ENCODE measurements at places on chromosomes 3 and 15. TPM values are rescaled to one million over a fixed set of nuclear protein-coding genes. Genes with fewer than 3 reads are reported as not detected.

GRCh38 chr3:141291559-141292355 lies 60.1 kb downstream of the PXYLP1 start:
- DNase-seq: no peak

GRCh38 chr3:170154569-170155143 lies 26.9 kb downstream of the PHC3 start:
- no peak for DNase-seq

GRCh38 chr3:12443781-12444522 lies 40.3 kb upstream of the TSEN2 start:
- no peak for DNase-seq

- no peak for DNase-seq
Observed at GRCh38 chr3:138356730-138357405, 8.5 kb downstream of the MRAS start.

DNA sequence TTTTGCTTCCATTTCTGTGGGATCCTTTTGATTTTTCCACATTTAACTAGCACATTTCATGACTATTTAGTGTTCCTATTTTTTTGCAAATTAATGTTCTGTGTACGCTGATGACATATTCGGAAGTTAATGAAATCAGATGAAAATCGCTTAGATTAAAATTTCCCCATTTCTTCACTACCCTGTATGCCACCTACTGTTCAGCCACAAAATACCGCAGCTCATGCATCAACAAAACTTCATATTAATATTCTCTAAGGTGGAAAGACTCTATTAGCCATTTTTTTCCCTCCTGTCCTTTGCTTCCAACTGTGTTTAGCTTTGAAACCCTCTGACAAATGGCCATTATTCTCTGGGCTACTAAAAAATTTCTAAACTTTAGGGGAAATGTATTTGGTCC lies 300.6 kb downstream of the MECOM start:
- no peak for DNase-seq

TM4SF18 gene
- 10.5 TPM for polyA plus RNA-seq

DNA sequence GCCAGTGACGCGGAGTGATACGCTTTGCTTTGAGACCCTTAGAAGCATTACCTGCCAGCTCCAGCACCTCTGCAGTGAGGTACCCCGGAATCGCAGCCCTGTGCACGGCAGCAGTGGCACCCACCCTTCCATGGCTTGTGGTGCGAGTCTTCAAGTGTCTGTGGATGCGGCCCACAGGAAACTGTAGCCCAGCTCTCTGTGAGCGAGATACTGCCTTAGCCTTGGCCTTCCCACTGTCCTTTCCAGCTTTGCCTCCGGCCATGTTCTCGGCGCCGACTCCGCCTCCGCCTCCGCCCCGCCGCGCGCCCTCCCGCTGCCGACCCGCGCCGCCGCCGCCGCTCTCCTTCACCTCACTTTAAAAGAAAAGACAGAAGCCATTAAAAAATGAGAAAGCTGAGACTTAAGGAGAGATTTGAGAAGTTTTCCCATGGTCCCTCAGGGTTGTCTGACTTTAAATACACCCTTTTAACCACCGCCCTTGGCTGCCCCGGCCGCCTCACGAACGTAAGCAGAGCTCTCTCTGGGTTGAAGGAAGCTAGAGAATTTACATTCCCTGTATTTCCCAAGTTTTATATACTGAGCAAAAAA lies 78.5 kb upstream of the FAM174B start:
- no peak for DNase-seq

DNA sequence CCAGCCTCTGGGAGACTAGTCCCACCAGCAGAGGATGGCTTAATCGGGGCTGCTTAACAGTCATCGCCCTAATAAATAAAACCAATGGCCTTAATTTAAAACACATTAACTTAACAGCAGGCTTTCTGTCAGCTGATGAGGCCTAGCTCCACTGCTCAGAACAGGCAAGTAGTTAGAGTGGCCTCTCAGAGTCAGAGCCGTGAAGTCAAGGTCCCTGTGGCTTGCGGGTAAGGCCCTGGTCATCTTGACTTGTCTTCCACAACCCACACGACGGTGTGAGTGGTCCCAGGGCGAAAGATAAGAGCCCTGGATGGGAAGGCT lies 11.8 kb downstream of the XXYLT1 start:
- DNase-seq: no peak

KIF15 gene
- polyA plus RNA-seq: 9.2 TPM

- no peak for DNase-seq
Observed at GRCh38 chr3:195761123-195761566, 40.4 kb downstream of the MUC20 start.

RBMS3 gene
- polyA plus RNA-seq: 28.5 TPM

DNA sequence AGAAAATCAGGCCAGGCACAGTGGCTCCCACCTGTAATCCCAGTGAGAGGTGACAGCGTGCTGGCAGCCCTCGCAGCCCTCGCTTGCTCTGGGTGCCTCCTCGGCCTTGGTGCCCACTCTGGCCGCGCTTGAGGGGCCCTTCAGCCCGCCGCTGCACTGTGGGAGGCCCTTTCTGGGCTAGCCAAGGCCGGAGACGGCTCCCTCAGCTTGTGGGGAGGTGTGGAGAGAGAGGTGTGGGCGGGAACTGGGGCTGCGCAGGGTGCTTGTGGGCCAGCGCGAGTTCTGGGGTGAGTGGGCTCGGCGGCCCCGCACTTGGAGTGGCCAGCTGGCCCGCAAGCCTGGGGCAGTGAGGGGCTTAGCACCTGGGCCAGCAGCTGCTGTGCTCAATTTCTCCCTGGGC lies 252.6 kb downstream of the FOXP1 start:
- no peak for DNase-seq

DNA sequence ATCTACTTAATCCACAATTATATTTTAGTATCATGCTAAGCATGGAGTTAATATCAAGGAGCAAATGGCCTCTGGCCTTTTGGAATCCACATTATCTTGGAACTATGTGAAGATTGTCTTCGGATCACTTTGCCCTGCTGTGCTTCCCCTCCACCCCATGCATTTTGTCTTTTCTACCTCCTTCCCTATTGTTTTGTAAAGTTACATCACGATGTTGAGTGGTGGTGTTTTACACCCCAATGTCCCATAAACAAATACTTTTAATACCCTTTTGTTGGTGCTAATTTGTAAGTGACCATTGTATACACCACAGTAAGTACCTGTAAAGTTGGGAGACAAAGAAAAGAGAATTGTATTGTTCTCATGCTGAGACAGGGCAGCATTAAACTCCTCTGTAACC lies 258.4 kb upstream of the ZNF717 start:
- no peak for DNase-seq

CLEC3B gene
- polyA plus RNA-seq: 94.4 TPM

SKOR1 gene
- polyA plus RNA-seq: 0.47 TPM

MYO1E gene
- 32.9 TPM for polyA plus RNA-seq

PTX3 gene
- polyA plus RNA-seq: 5.0 TPM

DNA sequence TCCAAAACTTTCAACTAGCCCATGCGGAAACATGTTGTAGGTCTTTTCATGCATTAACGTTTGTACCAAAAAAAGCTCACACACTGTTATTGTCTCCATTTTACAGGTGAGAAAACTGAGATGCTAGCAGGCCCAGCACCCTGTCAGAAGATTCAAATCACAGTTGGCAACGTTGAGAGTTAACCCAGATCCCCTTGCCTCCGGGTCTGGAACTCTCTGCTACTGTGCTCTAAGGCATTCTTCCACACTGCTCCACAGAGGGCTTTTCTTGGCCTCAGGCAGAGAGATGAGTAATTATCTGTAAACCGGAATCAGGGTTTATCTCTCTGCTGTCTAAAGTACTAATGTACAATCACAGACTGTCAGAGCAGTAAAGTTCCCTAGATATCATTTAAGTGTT lies 186.0 kb upstream of the LPP start:
- DNase-seq: no peak

FBXL22 gene
- polyA plus RNA-seq: 33.6 TPM

RTP3 gene
- polyA plus RNA-seq: 0.14 TPM

DNA sequence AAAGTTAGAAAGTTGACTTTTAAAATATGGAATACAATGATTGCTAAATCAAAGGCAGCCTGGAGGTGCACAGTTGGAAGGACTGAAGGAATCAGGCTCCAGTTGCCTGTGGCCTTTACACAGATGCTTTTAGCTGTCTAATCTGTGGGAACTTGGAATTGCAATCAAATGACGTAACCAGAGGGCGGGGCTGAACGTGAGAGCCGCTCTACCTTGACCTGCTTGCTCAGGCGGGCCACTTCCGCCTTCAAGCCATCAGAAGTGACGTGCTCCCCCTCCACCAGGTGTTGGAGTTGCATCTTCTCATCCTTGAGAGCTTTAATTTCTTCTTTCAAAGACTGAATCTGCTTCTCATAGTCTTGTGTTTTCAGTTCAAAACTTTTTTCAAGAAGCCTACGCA lies 37.7 kb upstream of the GNB5 start:
- DNase-seq: no peak

- DNase-seq: no peak
Observed at GRCh38 chr15:88337993-88338392, 81.5 kb upstream of the NTRK3 start.

DNA sequence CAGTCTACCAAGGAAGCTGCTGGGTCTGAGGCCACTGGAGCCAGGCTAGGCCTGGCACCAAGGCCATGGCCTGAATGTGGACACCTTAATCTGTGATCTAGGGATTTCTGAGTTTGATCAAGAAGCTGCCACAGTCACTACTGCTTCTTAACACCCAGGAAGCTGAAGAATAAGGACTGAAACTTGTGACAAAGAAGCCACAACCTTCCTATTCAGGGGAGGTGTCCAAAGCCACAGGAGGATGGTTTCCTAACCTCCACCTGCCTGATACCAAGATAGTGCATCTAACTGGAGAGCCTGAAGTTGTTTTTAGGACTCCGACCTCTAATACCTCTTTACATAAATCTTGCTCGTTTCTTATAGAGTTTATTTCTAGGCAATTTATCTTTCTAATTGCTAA lies 5.5 kb upstream of the ANO10 start:
- DNase-seq: no peak

DNA sequence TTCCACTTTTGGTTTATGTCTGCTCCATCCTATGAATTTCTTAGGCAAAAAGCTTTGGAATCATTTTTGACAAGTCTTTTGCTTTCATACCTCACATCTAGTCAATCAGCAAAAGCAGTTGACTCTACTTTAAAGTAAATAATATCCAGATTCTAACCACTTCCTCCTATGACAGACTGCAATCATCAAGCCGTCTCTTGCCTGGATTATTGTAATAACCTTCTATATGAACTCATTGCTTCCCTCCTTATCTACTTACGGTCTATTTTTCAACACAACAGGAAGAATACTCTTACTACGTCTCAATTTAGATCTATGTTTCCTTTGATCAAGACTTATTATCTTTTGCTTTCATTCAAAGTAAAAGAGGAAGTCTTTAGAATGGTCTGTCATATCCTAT lies 20.7 kb downstream of the CLDN1 start:
- DNase-seq: no peak

TEX55 gene
- not detected for polyA plus RNA-seq

DNA sequence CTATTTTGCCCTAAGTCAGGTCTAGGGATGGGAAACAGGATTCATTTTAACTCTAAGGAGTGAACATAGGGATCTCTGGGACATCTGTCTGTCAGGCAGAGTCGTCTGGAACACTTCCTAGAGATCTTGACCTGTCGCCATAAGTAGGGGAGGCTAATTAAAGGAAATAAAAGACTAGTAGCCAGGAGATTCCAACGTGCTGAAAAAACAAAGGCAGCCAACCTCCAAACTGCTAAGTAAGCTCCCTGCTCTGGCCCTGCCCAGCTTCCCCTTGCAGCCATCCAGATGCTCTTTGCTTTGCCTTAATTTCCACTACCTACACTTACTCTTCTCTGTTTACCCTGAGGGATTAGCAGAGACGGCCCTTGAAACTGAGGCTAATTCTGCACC lies 18.4 kb upstream of the TSEN2 start:
- DNase-seq: no peak

GRCh38 chr3:129608087-129608935 lies 1.8 kb upstream of the PLXND1 start:
- DNase-seq: no peak

DNA sequence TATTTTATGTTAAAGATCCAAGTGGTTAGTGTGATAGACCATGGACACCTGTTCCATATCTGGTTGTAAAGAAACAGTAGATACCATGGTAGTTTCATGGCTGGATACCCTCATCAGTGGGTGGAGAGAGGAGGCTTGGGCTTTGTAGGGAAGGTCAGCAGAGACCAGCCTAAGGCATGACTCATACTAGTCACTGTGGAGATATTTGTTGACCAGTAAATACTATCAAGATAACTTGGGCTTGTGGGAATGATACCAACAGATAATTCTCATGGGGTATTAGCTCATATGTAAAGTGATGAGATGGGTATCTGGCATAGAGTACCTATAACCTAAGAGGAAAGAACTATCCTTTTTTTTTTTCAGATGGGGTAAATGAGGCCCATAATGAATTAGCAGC lies 354.5 kb downstream of the CACNA2D3 start:
- DNase-seq: no peak

DNA sequence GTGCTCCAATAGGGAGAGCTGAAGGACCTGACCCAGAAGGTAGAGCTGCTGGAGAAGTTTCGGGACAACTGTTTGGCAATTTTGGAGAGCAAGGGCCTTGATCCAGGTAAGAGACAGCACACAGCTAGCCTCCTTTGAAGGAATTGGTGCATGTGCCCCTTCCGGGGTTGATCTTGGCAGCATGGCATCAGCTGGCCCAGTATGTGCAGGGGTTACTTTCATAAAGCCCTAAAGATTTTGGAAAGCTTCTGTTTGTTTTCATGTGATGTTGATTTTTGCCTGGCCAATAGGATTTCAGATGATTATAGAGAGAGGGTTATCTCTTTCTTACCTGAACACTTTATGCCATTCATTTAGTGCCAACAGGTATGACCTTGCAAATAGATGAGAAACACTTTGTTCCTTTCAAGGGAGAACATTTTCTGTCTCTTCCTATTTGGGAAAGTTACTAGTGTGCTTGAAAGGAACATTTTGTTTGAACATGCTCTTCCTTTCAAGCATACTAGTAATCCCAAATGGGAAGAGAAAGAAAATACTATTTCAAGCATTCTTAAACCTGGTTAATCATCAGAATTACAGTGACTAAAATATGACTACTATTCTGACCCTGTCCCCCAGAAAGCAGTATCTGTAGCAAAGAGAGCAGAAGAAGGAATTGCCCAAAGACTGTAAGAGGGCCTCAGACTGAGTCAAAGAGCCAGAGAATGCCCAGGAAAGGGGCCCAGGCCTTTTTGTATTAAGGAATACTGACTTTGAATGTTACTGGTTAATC lies 7.5 kb downstream of the KNSTRN start:
- no peak for DNase-seq

GRCh38 chr3:134430950-134431445 lies 54.8 kb downstream of the ANAPC13 start:
- no peak for DNase-seq

STRIT1 gene
- polyA plus RNA-seq: 49.3 TPM

GRCh38 chr3:128455786-128456748 lies 10.6 kb downstream of the DNAJB8 start:
- DNase-seq: no peak

Measured in forelimb muscle (tissue), 1 donor.